Left colon (tissue), 2 donors: ENCODE measurements at places on chromosomes 16 and 17. TPM values are rescaled to one million over a fixed set of nuclear protein-coding genes. Genes with fewer than 3 reads are reported as not detected.
A peak's percentile ranks its signal among the peaks of the same experiment; 100 is the strongest.

DNA sequence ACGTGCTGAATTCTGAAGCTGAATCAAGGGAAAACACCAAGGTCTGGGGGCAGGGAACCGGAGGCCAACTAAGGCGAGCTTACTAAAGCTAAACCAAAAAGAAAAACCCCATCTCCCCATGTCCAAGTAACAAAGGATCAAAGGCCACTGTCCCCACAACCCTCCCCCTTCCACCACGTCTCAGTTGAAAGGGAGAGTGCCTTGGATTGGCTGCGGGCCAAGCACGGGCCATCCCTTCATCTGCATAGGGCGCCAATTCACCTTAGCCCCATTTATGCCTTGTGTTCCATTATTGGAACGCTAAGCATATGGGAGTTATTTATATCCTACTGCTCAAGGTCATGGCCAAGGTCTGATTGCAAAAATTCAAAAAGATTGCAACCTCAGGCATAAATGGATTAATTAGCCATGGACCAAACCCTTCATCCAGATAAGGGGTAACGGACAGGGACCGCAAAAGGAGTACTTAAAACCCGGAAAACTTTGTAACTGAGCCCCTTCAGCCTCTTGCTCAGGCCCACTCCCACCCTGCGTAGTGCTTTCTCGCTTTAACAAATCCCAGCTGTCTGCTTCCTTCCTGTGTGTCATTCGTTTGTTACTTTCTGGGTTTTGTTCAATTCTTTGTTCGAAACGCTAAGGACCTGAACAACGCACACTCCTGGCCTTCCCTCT, 740 bp upstream of the ATP6V0D1 start:
- peak; percentile 79 for DNase-seq

- no peak for DNase-seq
These were observed 97.1 kb downstream of the PITPNC1 start for GRCh38 chr17:67474081-67474661.

DNA sequence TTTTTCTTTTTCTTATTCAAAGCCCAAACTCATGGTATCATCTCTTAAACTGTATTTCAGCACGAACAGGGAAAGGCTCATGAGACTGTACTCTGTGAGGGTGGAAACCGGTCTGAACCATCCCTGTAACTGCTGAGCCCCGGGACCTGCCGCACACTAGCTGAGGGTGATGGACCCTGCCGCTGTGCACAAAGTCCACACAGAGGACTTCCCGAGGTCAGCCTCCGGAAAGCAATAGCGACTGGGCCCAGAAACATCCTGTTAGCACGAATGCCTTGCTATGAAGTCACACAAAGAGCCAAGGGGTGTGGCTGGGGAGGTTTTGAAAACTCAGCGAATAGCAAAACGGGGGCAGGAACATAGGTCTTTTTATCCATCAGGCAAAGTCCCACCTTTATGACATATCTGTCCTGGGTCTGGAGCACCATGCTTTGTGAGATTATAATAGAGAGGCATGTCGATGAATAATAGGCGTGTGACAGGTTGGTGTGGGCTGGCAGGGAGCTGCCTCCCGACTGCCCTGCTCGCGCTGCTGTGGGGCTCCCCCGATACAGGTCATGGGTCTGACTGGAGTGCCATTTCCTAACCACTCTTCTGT, 33.4 kb downstream of the CDK5R1 start:
- DNase-seq, result peak; percentile 29

DNA sequence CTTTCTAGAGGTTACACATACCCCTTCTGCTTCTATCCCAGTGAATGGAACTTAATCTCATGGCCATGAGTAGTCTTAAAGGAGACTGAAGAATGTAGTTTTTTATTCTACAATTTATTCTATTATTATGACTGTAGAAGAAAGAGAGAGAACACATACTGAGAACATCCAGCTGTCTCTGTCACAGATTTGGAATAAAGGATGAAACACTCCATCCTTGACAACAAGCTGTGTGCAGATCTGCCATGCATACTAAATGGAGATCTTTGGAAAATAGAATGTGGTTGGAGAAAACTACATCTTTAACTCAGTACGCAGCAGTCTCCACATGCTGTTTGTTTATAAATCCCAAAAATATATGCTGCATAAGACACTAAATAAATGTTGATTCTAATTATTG, 54.1 kb upstream of the NUDT7 start:
- no peak for DNase-seq

GRCh38 chr17:39144416-39144840, 7.0 kb downstream of the PLXDC1 start:
- peak; percentile 60 for DNase-seq

GRCh38 chr17:27733773-27734172, 66.6 kb downstream of the NOS2 start:
- DNase-seq, result no peak

- no peak for DNase-seq
These were observed 39.7 kb downstream of the SLC7A5 start for GRCh38 chr16:87829622-87829980.

- peak; percentile 58 for DNase-seq
These were observed 559 bp downstream of the CLUH start for GRCh38 chr17:2710803-2711607.

- no peak for DNase-seq
These were observed 19.0 kb downstream of the CENPX start for GRCh38 chr17:82003411-82004381.

- DNase-seq, result no peak
These were observed 2.7 kb downstream of the CLUAP1 start for GRCh38 chr16:3503523-3503922.

- no peak for DNase-seq
These were observed 358.3 kb downstream of the SEC14L1 start for GRCh38 chr17:77498791-77499698.

DNA sequence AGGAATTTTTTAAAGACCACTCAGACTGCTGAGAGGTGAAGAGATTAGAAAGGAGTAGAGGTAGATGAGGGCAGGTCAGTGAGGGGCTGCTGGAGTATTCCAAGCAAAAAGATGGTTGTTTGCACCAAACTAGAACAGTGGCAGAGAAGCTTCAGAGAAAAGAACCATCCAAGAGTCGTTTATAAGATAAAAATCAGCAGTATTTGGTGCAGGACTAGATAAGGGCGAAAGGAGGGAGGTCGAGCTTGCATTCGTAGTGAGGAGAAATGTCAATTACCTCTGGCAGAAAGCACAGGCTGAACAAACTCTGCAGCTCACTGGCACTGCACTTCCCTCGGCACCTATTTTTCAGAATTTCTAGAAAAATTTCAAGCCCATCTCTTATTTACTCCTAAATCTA, 9.6 kb downstream of the TEX2 start:
- no peak for DNase-seq

DNA sequence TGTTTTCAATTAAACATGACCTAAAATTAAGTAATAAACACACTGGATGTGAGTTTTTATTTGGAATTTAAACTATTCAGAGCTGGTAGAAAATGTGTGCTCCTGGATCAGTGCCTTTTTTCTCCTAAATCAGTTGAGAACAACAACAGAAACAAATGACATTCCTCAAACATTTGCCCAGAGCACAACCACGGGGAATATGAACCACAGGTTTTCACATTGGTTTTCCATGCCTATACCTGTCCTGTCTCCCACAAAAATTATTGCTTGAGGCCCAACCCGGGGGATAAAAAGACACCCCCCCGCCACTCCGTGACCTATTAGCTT, 6.8 kb downstream of the HSBP1 start:
- no peak for DNase-seq

GRCh38 chr16:81698310-81698641, 80.8 kb upstream of the PLCG2 start:
- no peak for DNase-seq

The CRHR1 gene
- total RNA-seq, result not detected

The MEIOC gene
- not detected for total RNA-seq

The CALB2 gene
- 6.6 TPM for total RNA-seq

The RPH3AL gene
- total RNA-seq, result 32.7 TPM

The TMEM220 gene
- total RNA-seq, result 26.1 TPM

The TMEM204 gene
- total RNA-seq, result 4.9 TPM
